ENCODE measurements at places on chromosomes 12 and 14.

GRCh38 chr14:100286484-100287191, 19.6 kb downstream of the SLC25A29 start:
- DNase-seq: no peak

DNA sequence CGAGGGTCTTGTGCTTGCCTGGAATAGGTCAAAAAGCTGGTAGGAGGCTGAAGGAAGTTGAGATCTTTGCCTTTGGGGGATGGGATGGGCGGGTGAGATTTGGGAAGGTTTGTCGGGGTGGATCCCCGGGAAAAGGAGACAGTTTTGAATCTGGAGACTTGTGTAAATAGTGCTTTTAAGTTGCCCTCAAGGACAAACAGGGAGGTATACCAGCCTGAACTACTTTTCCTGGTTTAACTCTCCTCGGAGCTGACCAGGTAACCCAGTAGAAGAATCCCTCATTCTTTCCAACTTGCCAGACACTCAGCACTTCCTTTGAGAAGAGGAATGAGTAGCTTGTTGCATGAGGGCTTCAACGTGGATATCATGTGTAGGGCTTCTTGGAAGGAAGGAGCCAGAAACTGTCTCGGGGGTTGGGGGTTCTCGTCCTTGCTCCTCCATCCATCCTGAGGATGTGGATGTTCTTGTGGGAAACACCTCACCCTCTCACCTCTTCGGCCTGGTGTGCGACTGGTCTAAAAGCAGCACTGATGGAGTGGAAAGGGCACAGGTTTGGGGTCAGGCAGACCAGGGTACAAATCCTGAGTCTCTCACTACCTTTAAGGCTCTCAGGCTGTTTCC, 1.9 kb downstream of the TEAD4 start:
- DNase-seq: no peak

DNA sequence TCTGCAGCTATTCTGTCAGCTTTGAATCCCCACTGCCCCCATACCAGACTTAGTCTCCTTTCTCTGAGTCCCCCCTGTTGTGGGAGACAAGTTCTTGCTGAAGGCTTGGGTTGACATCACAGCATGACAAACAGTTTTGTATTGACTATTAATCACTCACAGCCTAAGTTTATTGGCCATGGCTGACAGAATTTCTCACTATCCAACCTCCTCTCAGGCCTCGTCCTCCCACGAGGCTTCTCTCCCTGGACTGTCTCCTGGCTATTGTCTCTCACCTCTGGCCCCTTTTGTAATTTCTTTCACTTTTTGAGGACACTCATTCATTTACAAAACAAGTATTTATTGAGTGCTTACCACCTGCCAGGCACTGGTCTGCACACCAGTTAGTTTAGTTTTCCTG, 35.2 kb upstream of the DCD start:
- DNase-seq: no peak

DNA sequence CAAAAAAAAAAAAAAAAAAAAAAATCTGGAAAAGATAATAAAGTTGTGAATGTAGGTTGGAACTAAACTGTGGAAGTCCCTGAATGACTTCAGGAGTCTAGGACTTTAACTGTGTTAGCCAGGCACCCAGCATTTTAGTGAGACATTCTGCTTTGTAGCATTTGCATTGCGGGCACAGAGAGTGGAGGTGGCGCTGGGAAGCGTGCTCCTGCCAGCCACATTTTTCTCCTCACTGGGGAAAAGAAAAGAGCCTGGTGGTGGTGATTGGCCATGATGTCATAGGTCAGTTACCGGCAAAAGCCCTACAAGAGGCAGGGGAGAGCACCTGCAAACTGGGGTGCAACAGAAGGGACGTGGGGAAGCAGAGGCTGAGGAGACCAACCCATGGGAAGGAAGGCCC, 9.7 kb upstream of the GAPDH start:
- no peak for DNase-seq

DNA sequence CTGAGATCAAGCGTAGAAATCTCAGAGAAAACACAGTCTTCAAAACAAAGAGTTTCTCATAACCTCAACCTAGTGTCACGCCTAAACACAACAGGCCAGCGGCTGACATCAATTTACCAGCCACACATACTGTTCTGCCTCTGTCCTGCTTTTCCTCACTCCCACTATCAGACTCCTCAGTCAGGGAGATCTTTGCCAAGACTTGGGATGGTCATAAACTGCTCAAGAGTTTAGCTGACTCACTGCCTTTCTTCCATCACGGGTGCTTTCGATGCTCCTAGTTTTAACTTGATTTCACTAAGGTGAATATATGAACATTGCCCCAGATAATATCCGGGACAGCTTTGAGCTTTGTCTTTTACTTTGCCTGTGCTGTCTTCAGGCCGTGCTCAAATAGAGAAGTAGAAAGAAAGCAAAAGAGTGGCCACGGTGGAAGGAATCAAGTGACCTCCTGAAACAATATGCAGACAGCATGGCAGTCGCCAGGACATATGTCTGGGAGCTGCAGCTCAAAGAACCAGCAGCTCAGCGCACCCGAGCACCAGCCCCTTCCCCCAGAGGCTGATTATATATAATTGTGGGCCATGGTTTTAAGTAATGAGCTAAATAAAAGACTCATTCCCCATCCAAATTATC, 12.1 kb downstream of the MDM1 start:
- DNase-seq: no peak

DNA sequence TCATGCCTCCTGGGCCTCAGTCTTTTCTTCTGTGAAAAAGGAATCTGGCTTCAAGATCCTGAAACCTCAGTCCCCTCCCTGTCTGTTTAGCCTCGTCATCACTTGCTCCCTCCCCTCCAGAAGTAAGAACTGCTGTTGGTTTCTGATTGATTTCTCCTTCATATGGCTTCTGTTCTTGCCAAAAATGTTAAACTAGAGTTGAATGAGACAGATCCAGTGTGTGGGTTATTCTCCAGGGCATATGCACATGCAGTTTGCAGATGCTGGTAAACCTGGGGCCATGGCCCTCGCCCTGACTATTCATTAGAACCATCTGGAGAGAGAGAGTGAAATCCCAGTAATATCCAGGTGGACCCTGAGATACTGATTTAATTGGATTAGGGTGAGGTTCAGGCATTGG, 175.1 kb downstream of the TMEM132C start:
- DNase-seq: no peak

- DNase-seq: no peak
These were observed 15.2 kb downstream of the SERPINA12 start for GRCh38 chr14:94494085-94494484.

GRCh38 chr14:61575126-61575525, 120.2 kb upstream of the HIF1A start:
- DNase-seq: no peak

DNA sequence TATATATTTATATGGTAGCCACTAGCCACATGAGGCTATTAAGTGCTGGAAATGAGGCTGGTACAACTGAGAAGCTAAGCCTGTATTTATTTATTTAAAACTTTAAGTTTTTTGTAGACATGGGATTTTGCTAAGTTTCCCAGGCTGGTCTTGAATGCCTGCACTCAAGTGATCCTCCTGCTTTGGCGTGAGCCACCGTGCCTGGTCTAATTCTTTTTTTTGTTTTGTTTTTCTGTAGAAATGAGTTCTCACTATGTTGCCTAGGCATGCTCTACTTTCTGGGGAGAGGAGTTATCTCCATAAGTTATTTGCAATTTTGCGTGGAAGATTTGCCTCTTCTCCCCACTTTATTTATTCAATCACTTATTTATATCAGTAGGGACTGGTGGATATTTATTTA, 4.8 kb upstream of the SNRNP35 start:
- no peak for DNase-seq

DNA sequence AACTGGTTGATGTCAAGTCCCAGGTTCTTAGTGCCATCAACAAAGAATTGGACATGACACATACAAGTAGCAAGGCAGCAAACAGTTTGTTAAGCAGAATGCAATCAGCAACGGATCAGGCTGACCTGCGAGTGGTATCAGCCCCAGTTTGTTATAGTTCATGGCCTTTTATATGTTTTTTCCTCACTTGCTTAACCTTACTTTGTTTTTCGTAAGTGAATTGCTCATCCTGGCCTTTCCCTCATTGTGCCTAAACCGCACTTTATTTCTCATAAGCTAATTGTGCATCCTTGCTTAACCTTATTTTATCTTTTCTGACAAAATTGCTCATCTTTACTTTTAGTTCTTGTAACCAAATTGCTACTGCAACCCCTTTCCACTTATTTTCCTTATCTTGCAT, 4.1 kb downstream of the ETFBKMT start:
- DNase-seq: no peak

DNA sequence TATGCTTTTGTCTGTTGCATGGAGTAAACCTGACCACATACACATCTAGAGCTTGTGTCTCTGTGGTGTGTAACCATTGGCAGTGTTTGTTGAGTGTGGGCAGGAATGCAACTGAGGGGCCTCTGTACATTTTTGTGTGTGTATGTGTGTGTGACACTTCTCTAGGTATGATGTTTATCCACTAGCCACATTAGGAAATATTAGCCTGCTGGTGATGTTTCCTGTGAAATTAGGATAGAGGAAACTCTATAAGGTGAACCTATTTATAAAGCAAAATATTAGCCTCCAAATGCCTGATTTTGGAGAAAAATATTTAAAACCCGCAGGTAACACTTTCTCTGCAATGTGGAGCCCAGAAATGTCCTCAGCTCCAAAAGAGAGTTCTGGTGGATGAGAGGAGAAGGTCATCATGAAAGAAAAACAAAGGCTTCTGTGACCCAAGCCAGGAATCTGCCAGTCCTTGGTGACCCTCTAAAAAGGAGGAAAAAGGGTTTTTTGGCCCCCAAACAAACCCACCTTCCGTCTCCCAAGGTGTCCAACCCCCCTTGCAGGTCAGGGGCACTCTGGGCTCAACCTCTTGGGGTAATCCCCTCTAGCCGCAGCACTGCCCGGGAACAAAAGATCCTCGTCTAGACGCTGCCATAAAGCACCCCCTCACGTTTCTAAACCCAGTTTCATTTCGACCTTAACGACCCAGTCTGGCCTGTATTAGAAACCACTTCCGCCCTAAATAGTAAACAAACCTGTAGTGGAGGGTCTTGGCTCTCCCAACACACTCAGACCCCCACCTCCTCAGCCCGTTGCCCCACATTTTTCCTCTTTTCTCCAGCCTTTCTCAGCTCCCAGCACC, 3.1 kb upstream of the HOTAIR start:
- DNase-seq: no peak

DNA sequence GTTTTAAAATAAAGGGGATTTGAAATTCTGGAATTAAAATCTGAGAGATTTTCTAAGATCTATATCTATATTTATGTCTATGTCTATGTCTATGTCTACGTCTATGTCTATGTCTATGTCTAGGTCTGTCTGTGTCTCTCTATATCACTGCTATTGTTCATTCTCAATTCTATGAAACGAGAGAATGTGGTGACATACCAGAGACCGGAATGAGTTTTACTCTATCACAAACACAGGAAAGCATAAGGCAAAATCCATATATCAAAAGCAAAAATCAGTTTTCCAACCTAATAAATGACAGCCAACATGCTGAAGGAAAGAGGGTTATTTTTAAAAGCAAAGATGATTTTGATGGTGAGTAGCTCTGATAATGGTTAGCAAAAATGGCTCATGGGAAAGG, 173.1 kb downstream of the ETNK1 start:
- DNase-seq: no peak

DNA sequence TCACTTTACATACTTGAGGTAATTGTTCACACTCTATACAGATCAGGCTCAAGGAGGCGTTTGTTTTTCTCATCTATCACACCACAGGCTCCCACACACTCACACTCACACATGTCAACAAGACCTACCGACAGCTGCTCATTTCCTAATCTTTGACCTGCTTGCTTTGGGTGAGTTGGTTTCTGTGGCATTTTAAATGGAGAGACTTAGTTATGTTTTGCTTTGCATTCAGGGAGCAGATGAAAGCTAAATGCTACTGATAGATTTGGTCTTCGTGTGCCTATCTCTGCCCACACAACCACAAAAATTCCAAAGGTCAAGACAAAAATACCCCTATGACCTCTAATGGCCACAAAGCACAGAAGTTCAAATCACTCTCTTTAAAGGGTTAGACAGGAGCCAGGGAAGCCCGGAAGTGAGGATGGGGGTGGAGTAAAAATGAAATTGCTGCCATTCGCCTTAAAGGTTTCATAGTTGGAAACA, 203.5 kb upstream of the G2E3 start:
- no peak for DNase-seq

GRCh38 chr14:103007555-103007954, 49.8 kb downstream of the CDC42BPB start:
- no peak for DNase-seq

DNA sequence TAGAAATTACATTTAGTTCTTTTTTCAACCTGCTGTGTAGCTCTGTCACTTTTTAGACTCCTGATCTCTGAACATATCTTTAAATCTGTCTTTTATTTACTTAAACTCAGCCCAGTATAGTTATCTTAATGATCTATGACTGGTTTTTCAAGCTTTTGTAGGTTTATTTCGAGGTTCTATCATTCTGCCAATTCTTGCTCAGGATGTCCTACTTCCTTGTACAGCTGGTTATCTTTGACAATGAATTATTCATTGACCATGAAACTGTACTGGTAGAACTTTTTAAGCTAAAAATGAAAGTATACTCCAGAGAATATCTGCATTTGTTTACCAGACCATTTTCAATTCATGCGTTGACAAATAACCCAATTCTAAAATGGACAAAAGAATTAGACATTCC, 37.8 kb downstream of the TC2N start:
- DNase-seq: no peak

DNA sequence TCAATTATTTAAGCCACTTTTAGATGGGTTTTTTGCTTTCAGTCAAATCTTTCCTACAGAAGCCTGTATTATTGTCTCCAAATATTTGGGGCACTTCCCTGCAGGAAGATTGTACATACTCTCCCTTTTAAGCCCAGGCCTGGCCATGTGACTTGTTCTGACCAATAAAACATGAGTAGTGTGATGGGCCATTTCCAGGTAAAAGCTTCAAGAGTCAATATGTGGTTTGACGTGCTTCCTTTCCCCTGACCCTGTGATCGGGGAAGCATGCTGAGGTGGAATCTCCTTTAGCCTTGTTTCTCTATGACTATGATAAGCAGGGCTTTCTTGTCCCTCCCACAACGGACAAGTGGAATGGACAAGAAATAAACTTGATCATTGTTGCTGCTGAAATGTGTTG, 14.2 kb upstream of the NIN start:
- DNase-seq: no peak

DNA sequence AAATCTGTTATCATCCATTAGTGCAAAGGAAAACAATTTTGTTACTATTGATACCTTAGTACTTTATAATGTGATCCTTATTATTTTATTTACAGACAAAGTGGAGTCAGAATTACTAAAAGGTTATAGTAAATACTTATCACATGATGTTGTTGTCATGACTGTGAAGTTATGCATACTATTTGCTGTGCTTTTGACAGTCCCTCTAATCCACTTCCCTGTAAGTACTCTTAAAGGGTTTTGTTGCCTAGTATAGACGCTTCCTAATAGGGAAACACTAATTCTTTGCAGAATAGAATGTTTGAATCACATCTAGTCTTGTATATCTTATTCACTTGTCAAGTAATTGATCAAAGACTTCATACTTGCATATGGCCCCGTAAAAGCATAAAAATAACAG, 69.4 kb downstream of the SLC38A6 start:
- no peak for DNase-seq
